ENCODE measurements at places on chromosomes 3 and 15. TPM values are rescaled to one million over a fixed set of nuclear protein-coding genes. Genes with fewer than 3 reads are reported as not detected.

- no peak for DNase-seq
- H3K4me3 ChIP-seq: no peak overlapping the region
- no peak overlapping the region for H3K27ac ChIP-seq
- no peaks in the 10 kb centered on the region for H3K27me3 ChIP-seq
Measured at GRCh38 chr15:39826975-39827374, 44.3 kb upstream of the FSIP1 start.

- no peak overlapping the region for H3K27ac ChIP-seq
- no peaks in the 10 kb centered on the region for H3K27me3 ChIP-seq
- no peak for DNase-seq
- no peaks in the 10 kb centered on the region for H3K4me1 ChIP-seq
Measured at GRCh38 chr3:191959876-191960413, 499.0 kb downstream of the PYDC2 start.

Gene SAMD7
- not detected for total RNA-seq

DNA sequence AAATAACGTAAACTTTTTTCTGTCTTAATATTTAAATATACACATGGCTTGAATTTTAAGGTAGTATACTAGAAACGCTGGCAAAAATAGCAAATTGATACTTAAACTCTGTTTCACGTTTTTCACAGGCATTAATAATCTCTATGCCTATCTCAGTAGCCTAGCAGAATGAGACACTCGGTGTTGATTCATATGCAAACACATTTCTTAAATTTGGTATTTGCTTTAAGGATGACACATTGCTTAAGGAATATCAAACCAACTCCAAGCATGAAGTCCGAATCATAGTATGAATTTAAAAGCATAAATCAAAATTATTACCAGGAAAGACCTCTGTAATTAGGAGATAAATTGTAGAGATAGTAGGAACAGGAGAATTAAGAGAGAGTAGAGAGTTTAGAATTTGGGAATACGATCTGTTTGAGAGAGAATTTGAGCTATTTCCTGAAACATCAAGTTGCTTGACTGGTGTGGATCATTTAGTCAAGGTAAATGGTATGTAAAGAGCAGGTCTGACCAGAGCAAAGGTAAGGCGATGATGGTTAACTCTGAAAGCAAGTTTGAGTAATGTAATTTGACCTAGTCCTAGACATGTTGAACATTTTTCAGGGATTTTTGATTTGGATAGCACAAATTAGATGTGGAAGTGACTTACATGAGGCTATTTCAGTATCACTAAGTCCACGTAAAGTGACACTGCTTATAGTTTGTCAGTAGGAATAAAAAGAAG is 236.1 kb downstream of the ROBO1 start:
- no peak for DNase-seq
- H3K27ac ChIP-seq: no peak overlapping the region
- H3K36me3 ChIP-seq: no peaks in the 10 kb centered on the region
- no peaks in the 10 kb centered on the region for H3K4me1 ChIP-seq
- no peak overlapping the region for H3K4me3 ChIP-seq
- no peaks in the 10 kb centered on the region for H3K27me3 ChIP-seq

DNA sequence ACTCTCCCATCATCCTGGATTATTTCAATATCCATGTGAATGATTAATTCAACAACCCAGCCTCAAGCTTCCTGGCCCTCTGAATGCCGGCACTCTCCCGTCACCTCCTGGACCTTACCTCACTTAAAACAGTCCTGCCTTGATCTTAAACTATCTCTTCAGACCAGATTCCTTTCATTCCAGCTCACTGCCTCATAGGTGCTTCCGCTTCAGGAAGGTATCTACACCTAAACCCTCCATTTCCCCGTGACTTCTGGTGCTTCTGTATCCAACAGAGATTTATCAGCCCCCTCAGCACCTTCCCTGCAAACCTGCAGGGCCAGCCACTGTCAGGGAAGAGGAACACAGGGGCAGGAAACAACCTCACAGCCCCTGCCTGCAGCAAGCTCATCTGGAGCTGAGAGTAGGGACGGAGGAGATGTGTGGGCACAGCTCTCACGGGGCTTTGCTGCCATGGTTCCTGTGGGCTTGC is 98.9 kb upstream of the TJP1 start:
- H3K27ac ChIP-seq: no peak overlapping the region
- H3K4me3 ChIP-seq: no peak overlapping the region
- H3K4me1 ChIP-seq: no peaks in the 10 kb centered on the region
- H3K36me3 ChIP-seq: no peaks in the 10 kb centered on the region
- DNase-seq: no peak

DNA sequence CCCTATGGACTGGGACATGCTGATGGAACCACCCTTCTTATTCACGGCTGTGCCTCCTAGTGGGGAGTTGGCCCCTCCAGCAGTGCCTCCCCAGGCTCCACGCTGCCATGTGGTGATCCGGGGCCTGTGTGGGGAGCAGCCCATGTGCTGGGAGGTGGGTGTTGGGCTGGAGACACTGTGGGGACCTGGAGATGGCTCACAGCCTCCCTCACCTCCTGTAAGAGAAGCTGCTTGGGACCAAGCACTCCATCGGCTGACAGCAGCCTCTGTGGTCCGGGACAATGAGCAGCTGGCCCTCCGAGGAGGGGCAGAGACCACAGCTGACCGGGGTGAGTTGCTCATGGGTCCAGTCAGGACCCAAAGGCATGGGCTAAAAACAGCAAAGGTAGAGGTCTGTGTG is 9.1 kb downstream of the ALG3 start:
- H3K27me3 ChIP-seq: no peaks in the 10 kb centered on the region
- no peak overlapping the region for H3K27ac ChIP-seq
- H3K36me3 ChIP-seq: peaks cover 33% of the 10 kb centered on the region
